ENCODE measurements at places on chromosomes 6 and 20.
A peak's percentile ranks its signal among the peaks of the same experiment; 100 is the strongest.

DNA sequence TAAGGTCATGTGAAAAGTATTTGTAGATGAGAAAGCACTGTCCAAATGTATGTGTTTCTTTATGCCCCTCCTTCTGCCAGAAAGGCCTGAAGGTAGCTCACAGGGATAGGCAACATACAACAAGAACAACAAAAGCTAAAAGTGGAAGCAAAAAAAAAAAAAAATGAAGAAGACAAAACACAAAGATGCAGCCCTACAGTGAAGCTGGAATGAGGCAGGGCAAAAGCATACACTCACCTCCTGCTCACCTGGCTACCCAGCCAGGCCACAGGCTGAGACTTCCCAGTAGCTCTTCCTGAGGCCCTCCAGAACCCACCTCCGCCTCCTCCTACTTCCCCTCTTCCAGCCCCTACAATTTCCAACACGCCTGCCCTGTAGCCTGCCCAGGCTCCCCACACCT is 2.4 kb downstream of the UNC5CL start:
- DNase-seq: no peak

GRCh38 chr6:70398783-70399728 is 14.3 kb upstream of the FAM135A start:
- DNase-seq: no peak

GRCh38 chr6:154653385-154653784 is 79.8 kb upstream of the SCAF8 start:
- no peak for DNase-seq

GRCh38 chr6:16488813-16489212 is 250.4 kb downstream of the GMPR start:
- no peak for DNase-seq

DNA sequence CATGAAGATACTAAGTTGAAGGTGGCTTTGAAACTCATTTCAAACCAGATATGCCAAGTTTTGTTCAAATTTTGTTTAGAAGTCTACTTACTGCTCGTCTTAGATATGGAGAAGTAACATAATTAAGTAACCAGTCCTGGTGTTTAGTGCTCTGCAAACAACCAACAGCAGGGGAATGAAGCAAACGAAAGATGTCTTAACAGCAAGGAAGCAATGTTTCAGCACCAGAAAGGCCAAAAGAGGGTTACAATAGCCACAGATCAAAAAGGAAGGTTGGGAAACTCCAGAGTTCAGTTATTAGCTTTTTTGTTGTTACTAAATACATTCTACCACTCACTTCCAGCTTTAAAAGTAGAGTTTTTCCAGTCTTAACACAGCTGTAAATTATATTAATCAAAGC is 45.1 kb downstream of the LHFPL5 start:
- no peak for DNase-seq

GRCh38 chr6:2919401-2919800 is 16.3 kb upstream of the SERPINB9 start:
- peak; percentile 34 for DNase-seq

GRCh38 chr20:19423900-19424620 is 211.6 kb downstream of the SLC24A3 start:
- no peak for DNase-seq

DNA sequence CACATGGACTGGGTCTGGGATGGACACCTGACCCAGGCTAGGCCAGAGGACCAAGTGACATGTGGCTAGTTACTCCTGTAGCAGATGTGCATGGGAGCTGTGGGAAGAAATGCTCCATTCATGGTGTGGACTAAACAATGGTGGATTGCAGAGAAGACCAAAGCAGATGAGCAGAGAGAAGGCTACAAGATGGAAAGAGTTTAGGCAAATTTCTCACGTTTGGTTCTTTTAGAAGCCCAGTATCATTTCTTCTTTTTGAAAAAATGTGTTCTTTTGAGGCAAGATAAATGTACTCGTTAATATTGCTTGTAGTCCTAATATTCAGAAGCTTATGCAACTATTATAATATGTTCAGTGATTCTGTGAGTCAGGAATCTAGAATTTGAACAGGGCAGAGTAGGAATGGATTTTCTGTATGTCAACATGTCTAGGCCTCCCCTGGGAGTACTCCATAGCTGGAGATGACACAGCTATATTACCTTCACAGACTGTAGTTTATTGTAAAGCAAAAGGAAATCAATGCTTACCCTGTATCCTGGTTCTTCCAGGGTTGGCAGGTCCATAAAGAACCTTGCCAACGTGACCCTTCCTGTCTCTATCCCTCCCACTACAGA is 2.3 kb upstream of the BTN2A1 start:
- no peak for DNase-seq

- peak; percentile 65 for DNase-seq
Measured at GRCh38 chr20:24492031-24492607, 22.7 kb downstream of the SYNDIG1 start.

GRCh38 chr20:59124296-59125029 is 39.2 kb upstream of the ZNF831 start:
- DNase-seq: no peak

GRCh38 chr6:220312-220711 is 72.0 kb upstream of the DUSP22 start:
- no peak for DNase-seq

DNA sequence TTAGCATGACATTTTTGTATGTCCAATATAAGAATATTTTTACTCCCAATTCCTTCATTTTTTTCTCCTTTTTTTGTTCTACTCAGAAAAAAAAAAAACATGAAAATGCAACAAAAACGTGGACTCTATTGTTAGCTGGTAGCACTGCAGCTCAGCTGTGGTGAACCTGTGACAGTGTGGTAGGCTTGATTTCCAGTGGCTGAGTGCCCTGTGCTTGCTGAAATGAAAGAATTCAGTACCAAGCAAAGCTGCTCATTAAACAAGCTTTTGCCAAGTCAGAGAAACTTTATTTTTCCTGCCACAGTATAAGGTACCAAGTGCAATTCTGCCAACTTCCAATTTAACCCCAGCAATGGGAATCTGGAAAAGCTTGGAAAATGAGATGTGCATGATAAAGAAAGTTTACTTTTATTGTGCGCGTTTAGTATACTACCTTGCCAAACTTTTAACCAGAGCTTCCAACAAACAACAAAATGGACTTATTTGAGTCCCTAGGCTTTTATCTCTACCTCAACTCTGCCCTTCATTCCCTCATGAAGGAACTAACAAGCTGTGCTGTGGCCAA is 215.2 kb downstream of the SLC35F1 start:
- no peak for DNase-seq

- no peak for DNase-seq
Measured at GRCh38 chr6:38192487-38192886, 373.0 kb downstream of the ZFAND3 start.

DNA sequence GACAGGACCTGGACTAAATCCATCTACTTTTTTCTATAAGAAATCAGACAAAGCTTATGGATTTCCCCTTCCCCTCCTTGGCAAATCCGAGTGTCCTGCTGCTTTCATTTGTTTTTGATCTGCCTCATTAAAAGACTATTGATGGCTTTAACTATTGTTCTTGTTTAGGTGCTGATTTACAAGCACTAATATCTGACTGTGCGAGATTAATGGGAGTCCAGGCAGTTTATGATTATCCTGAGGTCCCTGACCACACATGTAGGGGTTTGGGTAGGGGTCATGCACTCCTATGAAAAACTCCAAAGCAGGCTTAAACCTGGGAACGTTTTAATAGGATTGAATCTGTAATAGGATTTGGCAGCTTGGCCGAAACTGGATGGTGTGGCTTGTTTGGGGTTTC is 317.5 kb upstream of the POU3F2 start:
- no peak for DNase-seq

DNA sequence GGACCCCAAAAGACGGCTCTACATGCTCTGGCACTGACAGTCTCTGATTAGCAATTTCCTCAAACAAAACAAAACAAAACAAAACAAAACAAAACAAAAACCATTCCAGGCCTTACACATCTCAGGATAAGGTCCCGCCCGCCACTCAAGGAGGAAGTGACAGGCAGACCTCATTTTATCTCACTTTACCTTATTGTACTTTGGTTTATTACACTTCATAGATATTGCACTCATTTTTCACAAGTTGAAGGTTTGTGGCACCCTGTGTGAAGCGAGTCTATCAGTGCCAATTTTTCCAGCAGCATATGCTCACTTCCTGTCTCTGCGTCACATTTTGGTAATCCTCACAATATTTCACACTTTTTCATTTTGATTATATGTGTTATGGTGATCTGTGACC is 15.2 kb downstream of the ZBP1 start:
- DNase-seq: no peak

DNA sequence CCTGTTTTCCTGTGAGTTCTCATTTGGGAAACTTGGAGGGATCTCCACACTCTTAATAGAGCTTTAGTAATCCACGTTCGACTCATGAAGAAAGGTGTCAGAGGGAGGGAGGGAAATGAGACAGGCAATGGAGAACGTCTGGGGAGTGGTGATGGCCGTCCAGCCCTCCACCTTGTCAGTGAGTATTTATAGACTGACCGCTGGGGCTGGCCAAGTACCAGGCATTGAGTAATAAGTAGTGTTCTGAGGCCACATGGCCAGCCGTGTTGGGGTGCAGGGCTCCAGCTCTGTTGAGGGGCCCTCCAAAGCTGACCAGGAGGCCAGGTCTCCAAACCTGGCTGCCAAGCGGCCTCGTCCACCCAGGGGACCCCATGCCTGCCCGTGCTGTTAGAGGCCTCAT is 11.3 kb upstream of the DSN1 start:
- no peak for DNase-seq

GRCh38 chr6:89458704-89459103 is 25.8 kb downstream of the ANKRD6 start:
- no peak for DNase-seq

DNA sequence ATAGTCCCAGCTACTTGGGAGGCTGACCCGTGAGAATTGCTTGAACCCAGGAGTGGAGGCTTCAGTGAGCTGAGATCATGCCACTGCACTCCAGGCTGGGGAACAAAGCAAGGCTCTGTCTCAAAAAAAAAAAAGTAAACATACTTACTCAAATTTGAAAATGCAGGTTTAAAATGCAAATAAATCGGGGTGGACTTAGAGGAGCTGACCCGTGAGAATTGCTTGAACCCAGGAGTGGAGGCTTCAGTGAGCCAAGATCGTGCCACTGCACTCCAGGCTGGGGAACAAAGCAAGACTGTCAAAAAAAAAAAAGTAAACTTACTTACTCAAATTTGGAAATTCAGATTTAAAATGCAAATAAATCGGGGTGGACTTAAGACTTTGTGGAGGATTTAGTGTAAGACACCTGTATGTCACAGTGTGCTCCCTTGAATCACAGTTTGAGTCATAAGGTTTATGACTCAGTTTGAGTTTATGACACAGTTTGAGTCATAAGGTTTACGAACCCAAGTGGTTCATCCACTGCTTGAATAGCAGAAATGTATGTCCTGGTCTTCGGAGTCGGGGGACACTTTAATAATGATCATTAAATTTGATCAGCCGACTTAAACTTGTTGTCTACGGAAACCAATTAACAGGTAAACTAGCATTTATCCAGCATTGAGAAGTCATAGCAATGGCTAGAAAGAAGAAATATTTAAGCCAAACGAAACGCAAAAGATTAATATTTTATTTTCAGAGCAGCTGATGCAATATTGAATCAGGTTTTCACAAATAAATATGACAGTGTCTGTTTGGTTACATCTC is 6.8 kb upstream of the MRPS10 start:
- DNase-seq: no peak

DNA sequence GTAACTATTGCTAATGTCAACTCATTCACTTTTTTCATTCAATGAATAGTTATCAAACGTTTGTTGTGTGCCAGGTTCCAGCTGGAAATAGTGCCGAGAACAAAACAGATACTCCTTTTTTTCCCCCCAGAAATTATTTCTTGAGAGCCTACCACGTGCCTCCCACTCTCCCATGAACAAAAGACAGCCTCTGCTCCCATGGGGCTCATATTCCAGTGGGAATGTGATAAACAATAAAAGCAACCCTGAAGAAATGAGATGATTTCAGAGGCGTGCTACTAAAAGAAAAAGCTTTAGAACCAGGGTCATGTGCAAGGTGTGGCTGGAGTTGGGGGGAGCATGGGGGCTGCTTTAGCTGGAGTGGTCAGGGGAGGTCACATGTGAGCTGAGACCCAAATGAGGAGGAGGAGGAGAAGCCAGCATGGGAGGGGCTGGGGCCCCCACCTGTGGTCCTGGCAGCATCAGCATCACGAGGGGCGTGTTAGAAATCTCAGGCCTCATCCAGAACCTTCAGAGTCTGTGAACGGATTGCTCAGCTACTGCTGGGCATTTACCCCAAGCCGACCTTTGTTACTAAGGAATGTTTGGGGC is 157.4 kb downstream of the EYA2 start:
- DNase-seq: no peak

DNA sequence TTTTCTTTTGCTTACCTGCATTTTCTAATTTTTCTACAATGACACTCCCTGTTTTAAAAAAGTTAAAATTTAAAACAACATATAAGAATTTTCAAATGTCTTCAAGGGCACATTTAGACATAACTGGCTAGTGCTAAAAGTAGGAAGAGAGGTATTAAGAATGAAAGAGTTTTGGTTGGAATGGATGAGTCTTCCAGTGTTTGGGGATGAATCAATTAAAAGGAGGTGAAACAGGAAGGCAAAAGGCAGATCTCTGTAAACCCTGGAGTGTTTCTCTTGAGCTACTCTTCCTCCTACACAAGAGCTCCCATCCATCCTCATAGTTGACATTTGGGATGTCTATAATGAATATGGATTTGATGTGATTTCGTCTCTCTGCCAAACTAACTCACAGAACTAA is 238.5 kb upstream of the SUPT3H start:
- no peak for DNase-seq

DNA sequence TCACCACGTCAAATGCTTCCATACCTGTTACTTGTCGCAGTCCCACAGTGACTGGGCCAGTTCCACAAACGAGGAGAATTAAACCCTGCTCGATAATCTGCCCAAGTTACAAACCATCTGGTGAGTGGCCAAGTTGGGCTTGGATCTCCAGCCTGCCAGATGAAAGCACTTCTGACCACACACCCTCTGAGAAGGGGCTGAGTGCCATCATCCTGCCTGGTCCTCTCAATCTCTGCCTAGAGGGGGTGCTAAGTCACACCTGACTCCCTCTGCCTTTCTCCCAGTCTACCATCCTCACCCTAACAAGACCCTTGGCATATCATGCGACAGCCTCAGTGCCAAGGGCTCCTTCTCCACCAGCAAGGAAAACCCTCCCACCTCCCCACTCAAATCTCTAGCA is 15.8 kb downstream of the RRP36 start:
- no peak for DNase-seq

GRCh38 chr6:7785243-7786035 is 59.5 kb downstream of the BMP6 start:
- no peak for DNase-seq

GRCh38 chr6:6085928-6086668 is 79.4 kb upstream of the NRN1 start:
- DNase-seq: no peak

Measured in vagina (tissue), 2 donors.